ENCODE measurements at places on chromosomes 16 and 17.

DNA sequence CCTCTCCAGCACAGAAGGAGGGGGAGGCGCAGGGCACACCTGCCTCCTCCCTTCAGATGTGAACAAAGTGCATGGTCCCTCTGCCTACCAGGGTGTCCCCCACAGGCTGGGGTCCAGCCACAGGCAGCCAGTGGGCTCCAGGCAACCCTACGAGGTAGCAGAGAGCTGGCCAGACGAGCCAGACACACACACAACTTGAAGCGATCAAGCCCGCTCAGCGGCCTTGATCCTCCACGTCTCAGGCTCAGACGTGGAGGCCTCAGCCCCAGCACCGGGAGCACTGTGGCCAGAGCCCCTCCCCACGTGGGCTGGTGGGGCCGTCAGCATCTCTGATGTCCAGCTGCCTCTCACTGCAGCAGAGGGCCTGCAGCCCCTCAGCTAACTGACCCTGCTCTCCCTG is 8.5 kb downstream of the MCRIP1 start:
- DNase-seq, result no peak

DNA sequence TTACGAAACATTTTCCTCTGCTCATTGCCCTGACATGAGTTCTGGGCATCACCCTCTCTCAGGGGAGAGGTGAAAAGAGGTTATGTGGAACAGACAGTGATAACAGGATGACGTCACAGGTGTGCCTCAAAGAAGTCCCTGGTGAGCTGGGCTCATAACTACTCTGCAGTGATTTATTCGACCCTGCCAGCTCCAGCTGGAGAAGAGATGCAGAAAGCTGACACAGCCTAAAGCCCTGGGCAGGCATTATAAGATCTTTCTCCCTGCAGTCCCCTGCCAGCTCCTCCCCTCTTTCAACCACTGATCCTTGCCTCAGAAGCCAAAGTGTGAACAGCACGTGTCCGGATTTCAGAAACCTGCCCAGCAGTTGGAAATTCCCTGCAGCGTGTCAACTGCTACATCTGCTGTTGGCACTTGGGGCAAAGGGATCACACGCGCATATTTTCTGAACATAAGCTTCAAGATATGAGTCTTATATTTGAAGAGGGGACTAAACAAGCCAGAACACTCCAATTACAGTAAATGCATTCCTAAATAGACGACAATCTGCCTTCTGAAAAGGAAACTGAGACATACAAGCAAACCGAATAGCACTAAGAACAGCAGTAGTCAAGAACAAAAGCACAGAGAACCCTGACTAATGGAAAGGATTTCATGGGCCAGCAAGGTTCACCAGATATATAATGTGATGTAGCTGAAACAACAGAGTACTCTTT is 80.5 kb downstream of the SMG6 start:
- no peak for DNase-seq

GRCh38 chr16:8374586-8375231 is 215.6 kb downstream of the TMEM114 start:
- DNase-seq, result no peak

DNA sequence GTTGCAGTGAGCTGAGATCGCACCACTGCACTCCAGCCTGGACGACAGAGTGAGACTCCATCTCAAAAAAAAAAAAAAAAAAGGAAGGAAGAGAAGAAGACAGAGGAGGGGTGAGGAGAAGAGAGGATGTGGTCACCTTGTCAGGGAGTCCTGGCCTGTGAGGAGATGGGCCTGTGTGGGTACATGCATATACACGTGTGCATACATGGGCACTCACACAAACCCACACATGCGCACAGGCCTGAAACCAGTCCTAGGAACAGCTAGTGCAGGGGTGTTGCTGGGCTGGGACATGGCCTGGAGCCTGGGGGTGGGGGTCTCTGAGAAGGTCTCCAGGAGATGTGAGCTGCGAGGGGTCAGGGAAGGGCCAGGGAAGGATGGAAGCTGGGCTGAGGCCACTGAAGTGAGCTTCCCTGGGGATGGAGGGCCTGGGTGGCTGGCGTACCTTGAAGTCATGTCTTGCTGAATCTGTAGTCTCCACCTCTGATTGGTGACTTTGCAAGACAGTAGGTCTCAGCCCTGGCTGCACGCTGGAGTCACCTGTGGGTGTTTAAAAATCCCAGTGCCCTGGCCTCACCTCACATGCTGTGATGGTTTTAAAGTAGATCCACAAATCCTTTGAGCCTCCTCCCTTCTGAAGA is 72.4 kb downstream of the MRM1 start:
- no peak for DNase-seq

GRCh38 chr16:75485230-75486013 is 9.8 kb downstream of the CHST6 start:
- DNase-seq, result no peak
